Ascending aorta (tissue), 2 donors: ENCODE measurements at places on chromosomes 5 and 9.

DNA sequence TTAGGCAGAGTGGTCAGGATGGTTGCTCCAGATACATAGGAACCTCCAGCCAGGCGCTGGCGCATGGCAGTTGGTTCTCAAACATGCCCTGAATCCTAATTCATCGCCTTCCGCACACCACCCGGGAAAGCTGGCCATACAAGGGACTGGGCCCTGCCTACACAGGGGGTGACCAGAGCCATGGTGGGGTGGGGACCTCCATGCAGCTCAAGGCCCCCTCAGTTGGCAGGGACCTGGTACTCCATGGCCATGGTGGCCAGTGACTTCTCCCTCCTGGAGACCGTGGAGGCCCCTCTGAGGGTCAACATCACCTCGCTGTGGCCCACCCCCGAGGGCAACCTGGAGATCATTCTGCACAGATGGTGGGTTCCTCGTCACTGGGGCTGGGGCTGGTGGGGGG, 26.8 kb downstream of the PAEP start:
- DNase-seq, result no peak

DNA sequence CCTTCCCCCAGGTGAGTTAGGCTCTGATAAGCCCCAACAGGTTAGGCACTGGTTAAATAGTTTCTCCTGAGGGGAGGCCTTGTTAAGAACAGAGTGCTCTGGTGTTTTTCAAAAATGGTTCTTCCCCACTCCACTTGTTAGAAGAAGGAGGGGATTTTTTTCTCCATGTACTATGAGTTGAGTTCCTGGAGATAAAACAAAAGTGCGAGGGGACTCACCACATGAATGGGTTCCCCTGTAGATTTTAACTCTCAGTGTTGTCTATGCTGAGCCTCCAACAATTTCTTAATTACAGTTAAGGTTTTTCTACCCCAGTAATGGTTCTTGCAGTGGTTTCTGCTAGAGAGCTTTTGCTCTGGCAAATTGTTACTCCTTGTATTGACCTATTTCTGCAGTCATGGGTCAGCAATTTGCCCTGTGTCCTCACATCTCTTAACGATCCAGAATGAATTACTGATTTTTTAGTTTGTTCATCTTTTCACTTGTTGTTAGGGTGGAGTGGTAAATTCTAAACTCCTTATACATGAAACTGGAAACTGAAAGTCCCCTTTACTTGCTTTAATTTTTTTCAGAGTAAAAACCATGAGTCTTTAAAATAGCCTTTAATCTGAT, 44.4 kb downstream of the SCAMP1 start:
- no peak for DNase-seq

GRCh38 chr5:61802456-61802855, 470.4 kb downstream of the ZSWIM6 start:
- no peak for DNase-seq

- DNase-seq, result no peak
These were observed 8.3 kb downstream of the LPCAT1 start for GRCh38 chr5:1515311-1515920.

GRCh38 chr5:31918739-31919138, 255.4 kb downstream of the GOLPH3 start:
- DNase-seq, result no peak

DNA sequence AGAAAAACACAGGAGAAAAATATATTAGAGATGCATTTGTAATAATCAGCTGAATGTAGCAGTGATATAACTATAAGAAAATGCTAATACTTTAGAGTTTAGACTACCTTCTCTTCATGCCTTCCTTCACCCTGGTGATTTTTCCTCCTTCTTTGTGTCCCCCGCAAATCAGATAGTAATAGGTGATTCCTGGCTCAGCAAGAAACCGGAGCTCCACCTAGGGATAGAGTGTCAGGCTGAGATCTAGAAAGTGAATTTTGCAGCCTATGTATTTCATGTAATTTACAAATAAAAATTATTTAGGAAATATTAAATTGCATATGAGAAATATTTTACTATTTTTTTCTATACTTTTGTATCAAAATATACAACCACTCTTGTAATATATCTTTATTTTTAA, 109.8 kb upstream of the ST8SIA4 start:
- no peak for DNase-seq

DNA sequence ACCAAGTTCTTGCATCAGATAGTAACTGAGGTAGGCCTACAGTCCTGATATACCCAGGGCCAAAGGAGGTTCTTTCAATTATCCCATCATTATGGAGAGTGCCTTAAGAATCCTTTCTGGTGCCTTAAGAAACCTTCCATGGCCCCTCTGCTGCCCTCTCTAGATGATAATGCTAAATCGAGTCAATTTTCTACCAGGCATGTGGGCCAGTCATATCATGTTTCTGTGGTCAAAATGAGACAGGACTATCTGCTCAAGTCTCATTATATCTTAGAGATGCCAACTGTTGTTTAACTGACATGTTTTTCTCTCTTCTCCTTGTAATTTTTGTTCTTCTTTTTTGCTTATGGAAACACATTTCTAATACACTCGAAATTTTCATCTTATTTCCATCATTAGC, 127.6 kb downstream of the EDIL3 start:
- DNase-seq, result no peak

GRCh38 chr9:75851917-75852316, 38.6 kb upstream of the PCSK5 start:
- DNase-seq, result no peak

GRCh38 chr9:137798142-137798541, 79.4 kb upstream of the CACNA1B start:
- no peak for DNase-seq

- DNase-seq, result no peak
These were observed 75.6 kb downstream of the HMCN2 start for GRCh38 chr9:130341128-130341527.

GRCh38 chr5:80141681-80142080, 106.5 kb downstream of the THBS4 start:
- no peak for DNase-seq

DNA sequence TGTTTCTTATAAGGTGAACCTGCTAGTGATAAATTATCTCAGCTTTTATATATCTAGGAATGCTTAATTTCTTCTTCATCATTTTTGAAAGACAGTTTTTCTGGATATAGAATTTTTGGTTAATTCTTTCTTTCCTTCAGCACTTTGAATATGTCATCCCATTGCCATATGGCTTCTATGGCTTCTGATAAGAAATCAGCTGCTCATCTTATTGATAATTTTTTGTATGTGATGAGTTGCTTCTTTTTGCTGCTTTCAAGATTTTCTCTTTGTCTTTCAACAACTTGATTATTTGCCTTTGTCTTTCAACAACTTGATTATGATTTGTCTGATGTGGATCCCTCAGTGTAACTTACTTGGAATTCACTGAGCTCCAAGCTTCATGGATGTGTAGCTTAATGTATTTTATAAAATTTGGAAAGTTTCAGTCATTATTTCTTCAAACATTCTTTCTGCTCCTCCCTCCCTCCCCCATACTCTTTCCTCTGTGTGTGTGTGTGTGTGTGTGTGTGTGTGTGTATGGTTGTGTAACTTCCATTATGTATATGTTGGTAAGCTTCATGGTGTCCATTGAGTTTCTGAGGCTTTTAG, 243.9 kb downstream of the TLE1 start:
- no peak for DNase-seq

- DNase-seq, result no peak
These were observed 118.0 kb downstream of the SPATA31D1 start for GRCh38 chr9:82106536-82106935.

DNA sequence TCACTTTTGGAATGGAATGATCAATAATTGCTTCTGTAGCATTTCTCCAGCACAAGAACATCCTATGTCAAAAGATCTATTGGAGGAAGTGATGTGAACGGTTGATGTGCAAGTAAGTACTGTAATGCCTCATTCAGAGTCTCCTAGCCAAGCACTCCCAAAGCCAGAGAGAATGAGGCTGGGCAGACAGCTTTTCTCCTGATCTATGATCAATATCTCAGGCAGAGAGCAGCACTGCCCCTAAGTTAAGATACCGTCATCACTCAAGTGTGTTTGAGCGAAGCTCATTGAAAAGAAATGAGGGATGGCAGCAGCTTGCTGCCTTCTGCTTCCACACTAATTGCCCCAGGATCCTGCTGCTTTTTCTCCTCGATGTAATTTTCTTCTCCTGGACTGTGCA, 324.1 kb upstream of the GRAMD2B start:
- DNase-seq, result no peak

- no peak for DNase-seq
These were observed 106.7 kb upstream of the OSMR start for GRCh38 chr5:38739011-38739704.

GRCh38 chr5:143758015-143758414, 53.9 kb upstream of the HMHB1 start:
- no peak for DNase-seq
